ENCODE measurements at places on chromosomes 7 and 10. TPM values are rescaled to one million over a fixed set of nuclear protein-coding genes. Genes with fewer than 3 reads are reported as not detected.

- no peak overlapping the region for H3K4me3 ChIP-seq
- H3K27me3 ChIP-seq, result no peaks in the 10 kb centered on the region
- H3K27ac ChIP-seq, result no peak overlapping the region
- no peaks in the 10 kb centered on the region for H3K36me3 ChIP-seq
- DNase-seq, result no peak
Observed at GRCh38 chr7:150937848-150938561, 40.1 kb downstream of the KCNH2 start.

- H3K4me1 ChIP-seq, result no peaks in the 10 kb centered on the region
- H3K36me3 ChIP-seq, result no peaks in the 10 kb centered on the region
- DNase-seq, result no peak
- no peak overlapping the region for H3K27ac ChIP-seq
- no peak overlapping the region for H3K4me3 ChIP-seq
Observed at GRCh38 chr7:156655983-156656382, 15.4 kb downstream of the RNF32 start.

Gene NKX1-2
- 0.98 TPM for total RNA-seq

Gene EN2
- 0.98 TPM for total RNA-seq

GRCh38 chr7:42253316-42253715 is 16.3 kb upstream of the GLI3 start:
- DNase-seq, result no peak
- H3K27ac ChIP-seq, result no peak overlapping the region
- H3K27me3 ChIP-seq, result no peaks in the 10 kb centered on the region
- no peak overlapping the region for H3K4me3 ChIP-seq
- no peaks in the 10 kb centered on the region for H3K4me1 ChIP-seq
- no peaks in the 10 kb centered on the region for H3K36me3 ChIP-seq

- H3K4me3 ChIP-seq, result no peak overlapping the region
- H3K4me1 ChIP-seq, result peaks cover 12% of the 10 kb centered on the region
- no peak overlapping the region for H3K27ac ChIP-seq
Observed at GRCh38 chr10:76679030-76679429, 958.6 kb downstream of the KCNMA1 start.

GRCh38 chr7:134637934-134638719 is 8.5 kb upstream of the BPGM start:
- H3K4me1 ChIP-seq, result no peaks in the 10 kb centered on the region
- H3K4me3 ChIP-seq, result no peak overlapping the region
- DNase-seq, result no peak
- no peaks in the 10 kb centered on the region for H3K27me3 ChIP-seq
- no peaks in the 10 kb centered on the region for H3K36me3 ChIP-seq

- no peak overlapping the region for H3K4me3 ChIP-seq
- no peaks in the 10 kb centered on the region for H3K36me3 ChIP-seq
- peak overlapping the region; percentile 16 for H3K27ac ChIP-seq
- no peak for DNase-seq
Observed at GRCh38 chr7:4753598-4754432, 21.6 kb upstream of the AP5Z1 start.

Data from vagina (tissue), 2 donors.